DMS53 (cell line): ENCODE measurements at places on chromosomes 2 and 18.

GRCh38 chr2:189659734-189660133, 1.5 kb upstream of the ASNSD1 start:
- DNase-seq = no peak

DNA sequence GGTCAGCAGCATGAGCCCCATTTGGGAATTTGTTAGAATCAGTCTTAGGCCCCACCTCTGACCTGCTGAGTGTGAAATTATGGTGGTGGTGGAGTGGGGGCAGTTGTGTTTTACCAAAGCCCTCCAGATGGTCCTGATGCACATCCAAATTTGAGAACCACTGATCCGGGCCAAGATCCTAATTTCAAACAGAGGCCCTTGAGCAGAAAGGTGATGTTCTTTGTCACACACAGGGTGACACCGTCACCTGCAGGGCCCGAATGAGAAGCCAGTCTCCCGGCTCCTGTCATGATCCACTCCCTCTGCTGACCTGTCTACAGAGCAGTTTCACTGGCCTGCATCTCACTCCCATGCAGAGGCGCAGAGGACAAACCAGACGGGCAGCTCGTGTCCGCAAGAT, 129.9 kb downstream of the TRIM43 start:
- no peak for DNase-seq

- DNase-seq = peak; percentile 37
Observed at GRCh38 chr2:236998758-236999157, 86.9 kb upstream of the COPS8 start.

DNA sequence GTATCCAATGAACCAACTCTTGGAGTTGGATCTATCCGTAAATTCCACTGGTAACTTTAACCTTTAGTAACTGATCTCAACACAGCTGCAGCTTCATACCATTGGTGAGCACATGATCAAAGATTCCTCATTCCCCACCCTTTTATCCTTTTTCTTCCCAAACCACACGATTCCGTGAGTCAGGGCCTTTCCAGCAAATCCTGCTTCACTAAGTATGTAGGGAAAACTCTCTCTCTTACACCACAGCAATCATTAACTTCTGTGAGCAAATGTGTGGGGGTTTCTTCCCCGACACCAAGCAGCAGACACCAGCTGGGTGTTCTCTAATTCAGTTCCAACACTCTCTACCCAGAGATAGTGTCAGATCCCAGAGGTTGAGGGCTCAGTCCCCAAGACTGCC, 23.5 kb downstream of the ELP2 start:
- no peak for DNase-seq

GRCh38 chr2:37344453-37345361, at the start of gene QPCT:
TSS of gene QPCT (plus strand) at chr2:37344630. CDS start at chr2:37344732, 102 bp downstream.
- peak; percentile 86 for DNase-seq

- peak; percentile 28 for DNase-seq
Observed at GRCh38 chr2:177830881-177831386, 241.6 kb downstream of the PDE11A start.

DNA sequence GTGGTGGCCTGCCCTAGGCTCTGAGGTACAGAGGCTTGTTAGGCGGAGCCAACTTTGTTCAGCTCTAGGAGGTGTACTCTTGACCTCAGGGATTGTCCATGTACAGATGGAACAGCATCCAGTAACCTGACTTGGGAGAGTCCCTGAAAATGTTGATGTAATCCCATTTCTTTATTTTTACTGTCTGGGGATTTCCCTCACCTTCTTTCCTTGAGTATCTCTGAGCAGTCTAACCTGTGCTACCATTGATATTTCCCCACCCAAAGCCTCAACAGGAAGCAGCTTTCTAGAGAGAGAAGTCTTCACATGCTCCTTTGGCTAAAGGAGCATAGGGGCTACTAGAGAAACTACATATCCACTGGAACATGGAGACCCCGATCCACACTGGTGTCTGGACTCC, 10.4 kb downstream of the IL36A start:
- no peak for DNase-seq

DNA sequence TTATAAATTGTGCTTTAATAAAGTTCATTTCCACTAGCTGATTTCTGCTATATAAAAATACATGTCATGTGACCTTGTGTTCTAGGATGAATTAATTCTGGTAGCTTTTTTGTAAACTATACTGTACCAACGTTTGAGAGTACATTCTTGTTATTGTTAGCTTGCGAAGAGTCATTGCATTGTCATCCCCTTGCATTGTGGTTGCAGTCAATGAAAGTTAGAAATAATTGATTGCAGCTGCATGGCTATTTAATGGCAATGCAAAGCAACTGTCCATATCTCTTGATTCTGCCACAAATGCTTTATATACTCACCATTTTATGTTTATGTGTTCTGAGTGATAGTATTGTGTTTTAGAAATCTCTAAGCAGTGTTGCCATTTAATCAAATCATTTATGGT, 91.6 kb downstream of the ZNF407 start:
- no peak for DNase-seq

DNA sequence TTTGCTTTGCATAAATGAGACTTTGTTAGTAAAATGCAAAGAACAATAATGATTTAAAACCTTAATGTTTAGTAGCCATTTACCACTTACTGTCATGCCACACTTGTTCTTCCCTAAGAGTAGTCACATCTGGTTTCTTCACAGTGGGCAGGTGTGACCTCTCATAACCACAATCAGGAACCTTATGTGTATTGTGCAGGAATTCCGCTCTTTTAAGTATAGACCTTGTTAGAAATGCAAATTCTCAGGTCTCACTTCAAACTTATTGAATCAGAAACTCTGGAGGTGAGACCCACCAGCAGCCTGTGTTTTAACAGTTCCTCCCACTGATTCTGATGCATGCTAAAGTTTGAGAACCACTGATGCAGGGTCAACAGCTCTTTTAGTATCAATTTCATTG, 518.8 kb upstream of the MEX3C start:
- DNase-seq = no peak

DNA sequence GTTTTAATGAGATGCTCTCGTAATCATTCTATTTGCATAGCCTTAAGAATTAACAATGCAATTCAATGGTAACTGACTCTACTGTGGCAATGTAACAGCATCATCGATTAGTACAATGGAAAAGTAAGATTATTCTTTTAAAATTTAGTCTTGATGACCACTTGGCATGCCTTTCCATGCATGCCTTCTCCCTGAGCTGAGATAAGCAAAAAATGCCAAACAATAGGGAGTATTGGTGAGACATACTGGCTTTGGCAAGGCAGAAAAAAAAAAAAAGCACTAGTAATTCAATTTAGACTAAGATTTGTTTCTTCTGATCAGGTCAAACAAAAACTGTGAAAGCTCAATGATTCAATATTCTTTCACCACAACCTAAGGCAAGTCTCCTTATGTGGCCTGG, 110.8 kb upstream of the TRIB2 start:
- no peak for DNase-seq

- peak; percentile 51 for DNase-seq
Observed at GRCh38 chr2:225008935-225009334, 33.3 kb downstream of the DOCK10 start.

DNA sequence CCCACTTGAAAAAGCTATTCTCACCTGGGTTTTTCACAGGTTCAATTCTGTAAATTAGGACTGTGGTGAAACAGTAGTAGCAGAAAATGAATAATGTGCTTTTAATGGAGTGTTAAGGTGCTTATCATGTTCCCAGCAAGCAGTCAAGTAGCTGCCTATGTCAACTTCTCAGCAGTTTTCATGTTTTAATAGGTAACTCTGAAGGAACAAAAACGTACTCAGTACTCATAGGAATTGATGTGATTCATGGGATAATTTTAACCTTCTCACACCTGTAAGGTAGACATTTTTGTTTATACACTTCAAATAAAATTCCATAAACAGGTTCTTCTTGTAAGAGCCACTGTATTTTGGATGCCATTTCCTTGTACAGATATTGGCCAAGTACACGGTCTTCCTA, 801.6 kb downstream of the MBD2 start:
- DNase-seq = peak; percentile 53

DNA sequence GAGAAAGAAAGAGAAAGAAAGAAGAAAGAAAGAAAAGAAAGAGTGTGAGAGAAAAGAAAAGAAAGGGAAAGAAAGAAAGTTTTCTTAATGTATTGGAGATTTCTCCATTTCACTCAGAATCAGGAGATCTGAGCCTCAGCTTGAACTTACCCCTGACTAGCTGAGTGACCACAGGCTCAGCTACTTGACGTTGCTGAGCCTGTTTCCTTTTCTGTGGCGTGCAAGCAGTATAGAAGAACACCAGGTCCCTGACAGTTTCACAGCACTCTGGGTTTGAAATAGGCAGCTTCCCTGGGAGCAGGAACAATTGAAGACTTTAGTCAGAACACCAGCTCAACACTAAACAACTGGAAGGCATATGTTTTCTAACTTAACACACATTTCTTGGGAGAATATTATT, 44.7 kb downstream of the MARCO start:
- no peak for DNase-seq

DNA sequence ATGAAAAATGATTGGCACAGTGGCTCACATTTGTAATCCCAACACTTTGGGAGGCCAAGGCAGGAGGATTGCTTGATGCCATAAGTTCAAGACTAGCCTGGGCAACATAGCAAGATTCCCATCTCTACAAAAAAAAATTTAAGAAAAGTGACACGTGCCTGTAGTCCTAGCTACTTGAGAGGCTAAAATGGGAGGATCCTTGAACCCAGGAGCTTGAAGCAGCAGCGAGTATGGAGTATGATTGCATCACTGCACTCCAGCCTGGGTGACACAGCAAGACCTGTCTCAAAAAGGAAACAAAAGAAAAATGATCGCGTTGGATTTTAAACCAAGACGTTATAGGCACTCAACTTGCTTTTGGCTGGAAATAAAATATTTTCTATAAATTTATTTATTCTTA, 37.8 kb upstream of the CREB1 start:
- no peak for DNase-seq

- peak; percentile 82 for DNase-seq
Observed at GRCh38 chr2:226030788-226031646, 631.5 kb downstream of the NYAP2 start.

DNA sequence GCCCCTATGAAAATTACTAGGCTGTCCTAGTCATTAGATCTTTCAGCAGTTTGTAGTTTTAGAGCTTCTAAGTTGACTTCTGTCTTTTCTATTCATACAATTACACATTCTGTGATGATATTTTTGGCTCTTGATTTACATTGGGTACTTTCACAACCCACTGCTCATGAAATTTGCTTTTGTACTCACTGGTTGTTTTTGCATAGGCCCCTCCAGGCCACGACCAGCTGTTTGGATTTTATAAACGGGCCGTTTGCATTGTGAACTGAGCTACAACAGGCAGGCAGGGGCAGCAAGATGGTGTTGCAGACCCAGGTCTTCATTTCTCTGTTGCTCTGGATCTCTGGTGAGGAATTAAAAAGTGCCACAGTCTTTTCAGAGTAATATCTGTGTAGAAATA, 193.8 kb downstream of the RPIA start:
- no peak for DNase-seq

DNA sequence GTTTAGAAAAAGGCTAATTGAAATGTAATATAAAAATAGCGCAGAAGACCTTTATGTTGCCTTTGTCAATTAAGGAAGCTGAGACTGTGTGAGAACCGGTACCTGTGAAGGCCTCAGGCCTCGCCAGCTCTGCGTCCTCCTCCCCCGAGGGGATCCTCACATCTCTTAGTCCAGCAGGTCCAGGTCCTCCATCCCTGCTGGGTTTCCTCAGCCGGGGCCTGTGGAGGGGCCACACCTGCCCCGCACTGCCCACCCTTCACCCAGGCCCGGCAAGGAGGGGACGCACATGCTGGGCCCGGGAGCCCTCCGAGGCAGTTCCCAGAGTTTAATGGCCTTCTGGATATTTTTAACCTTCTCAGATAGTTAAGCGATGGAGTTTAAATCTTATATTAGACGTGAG, 3.5 kb downstream of the KCNG2 start:
- no peak for DNase-seq

DNA sequence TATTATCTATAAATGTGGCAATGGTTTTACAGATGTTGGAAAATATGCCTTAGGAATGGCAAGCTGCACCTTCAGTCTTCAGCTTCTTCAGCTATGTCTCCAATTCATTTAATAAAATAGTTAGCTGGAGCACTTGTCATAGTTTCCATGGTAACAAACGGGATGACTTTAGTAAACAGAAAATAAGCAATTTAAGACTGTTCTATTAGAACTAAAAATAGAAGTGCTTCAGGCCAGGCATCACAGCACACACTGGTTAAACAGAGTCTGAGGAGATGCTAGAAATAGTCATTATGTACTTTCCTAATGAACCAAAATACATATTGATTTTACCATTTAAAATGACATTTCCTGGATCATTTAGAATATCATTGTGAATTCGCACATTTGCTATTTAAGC, 195.0 kb downstream of the GCA start:
- DNase-seq = peak; percentile 72

- DNase-seq = peak; percentile 44
Observed at GRCh38 chr2:64036034-64036705, 16.9 kb upstream of the VPS54 start.

- no peak for DNase-seq
Observed at GRCh38 chr2:201859949-201860348, 53.6 kb downstream of the CDK15 start.

GRCh38 chr18:26863122-26863879, 2.2 kb downstream of the AQP4 start:
- DNase-seq = peak; percentile 90

DNA sequence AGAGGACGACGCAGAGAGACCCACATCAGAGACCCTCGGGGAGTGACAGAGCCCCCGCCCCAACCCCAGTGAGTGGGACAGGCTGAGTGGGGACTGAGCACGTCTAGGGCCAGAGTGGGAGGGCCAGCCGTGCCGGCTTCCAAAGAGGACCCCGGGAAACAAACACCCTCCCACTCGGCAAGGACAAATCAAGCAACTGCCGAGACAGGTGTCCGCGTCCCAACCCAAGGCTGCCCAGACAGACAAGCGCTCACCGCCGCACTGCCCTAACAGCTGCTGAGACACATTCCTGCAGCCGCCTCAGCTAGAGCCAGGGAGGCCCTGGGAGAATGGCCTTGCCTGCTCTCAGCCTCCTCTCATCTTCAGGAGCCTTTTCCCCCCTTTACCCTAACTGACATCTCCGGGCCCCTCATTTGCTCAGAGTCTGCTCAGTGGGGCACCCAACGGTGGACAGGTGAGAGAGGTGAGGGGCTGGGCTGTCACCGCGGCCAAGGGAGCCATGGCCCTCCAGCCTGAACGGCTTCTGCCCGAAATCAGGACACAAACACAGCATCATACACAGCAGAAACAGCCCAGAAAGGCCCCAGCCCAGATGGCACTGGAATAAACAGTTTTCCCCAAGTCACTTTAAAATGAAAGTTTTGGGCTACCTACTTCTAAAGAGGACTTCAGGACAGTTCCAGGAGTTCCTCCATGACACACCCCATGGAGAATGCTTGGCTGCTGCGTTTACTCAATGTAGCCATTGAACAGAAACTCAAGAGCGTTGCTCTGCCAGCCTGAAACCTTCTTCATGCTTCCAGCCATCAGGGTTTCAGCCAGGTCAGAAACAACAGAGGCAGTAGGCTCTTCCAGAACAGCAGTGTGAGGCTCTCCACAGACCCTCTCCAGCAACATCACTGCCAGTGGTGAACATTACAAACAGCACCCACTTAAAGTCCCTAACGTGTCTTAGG, 23.6 kb downstream of the SLC66A2 start:
- no peak for DNase-seq
